Stimulated activated CD4-positive, alpha-beta T cell treated with anti-CD3 and anti-CD28 coated beads, Interleukin-4, amount 100 ng/mL, for 48 hours (primary cell): ENCODE measurements at places on chromosomes 12 and 14.

DNA sequence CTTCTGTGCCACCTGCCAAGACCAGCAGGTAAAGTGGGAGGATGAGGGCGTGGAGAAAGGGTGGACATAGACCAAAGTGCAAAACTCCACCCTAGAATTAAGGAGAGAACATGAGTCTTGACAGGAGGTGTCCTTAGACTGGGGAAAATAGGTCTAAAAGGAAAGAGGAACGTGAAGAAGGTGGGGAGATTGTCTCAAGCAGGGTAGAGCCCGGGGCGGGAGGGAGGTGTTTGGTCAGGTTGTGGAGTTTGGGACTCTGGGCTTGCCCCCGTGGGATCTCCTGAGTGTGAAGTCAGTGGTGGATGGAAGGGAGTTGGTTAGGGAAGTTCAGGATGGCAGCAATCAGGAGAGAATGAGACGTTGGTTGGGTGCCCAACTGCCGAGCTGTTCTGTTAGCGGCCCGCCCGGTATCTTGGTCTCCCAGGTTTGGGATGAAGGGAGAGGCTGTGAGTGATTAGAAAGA, 386 bp downstream of the DGKA start:
- no peak for DNase-seq

GRCh38 chr12:31387011-31387410, 61.1 kb upstream of the SINHCAF start:
- DNase-seq = no peak

GRCh38 chr12:130281153-130281799, 56.4 kb upstream of the PIWIL1 start:
- DNase-seq = peak; percentile 11

- no peak for DNase-seq
Observed at GRCh38 chr14:33692762-33693161, 258.1 kb downstream of the EGLN3 start.

- DNase-seq = no peak
Observed at GRCh38 chr14:54098536-54098935, 141.9 kb upstream of the BMP4 start.
